Fibroblast of the aortic adventitia (primary cell): ENCODE measurements at places on chromosomes 12 and 14.
A peak's percentile ranks its signal among the peaks of the same experiment; 100 is the strongest.

GRCh38 chr12:11743423-11744409 lies 94.2 kb downstream of the ETV6 start:
- no peak for DNase-seq

DNA sequence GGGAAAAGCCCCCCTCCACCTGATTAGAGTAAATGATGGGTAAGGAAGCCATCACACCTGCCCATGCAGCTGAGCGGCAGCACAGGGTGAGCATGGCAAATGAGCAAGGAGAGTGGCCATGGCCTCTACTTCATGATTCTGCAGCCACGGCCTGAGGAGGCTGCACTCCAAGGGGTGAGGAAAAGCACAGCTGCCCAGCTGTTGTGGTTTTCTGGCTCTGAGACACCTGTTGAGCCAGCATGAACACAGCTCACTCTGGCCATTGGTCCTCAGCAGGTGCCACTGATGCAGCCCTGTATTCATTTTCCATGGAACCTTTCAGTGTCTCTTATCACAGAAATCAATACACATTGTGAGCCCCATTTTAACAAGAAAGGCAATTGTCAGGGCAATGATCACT lies 707.2 kb downstream of the AACS start:
- DNase-seq, result no peak

DNA sequence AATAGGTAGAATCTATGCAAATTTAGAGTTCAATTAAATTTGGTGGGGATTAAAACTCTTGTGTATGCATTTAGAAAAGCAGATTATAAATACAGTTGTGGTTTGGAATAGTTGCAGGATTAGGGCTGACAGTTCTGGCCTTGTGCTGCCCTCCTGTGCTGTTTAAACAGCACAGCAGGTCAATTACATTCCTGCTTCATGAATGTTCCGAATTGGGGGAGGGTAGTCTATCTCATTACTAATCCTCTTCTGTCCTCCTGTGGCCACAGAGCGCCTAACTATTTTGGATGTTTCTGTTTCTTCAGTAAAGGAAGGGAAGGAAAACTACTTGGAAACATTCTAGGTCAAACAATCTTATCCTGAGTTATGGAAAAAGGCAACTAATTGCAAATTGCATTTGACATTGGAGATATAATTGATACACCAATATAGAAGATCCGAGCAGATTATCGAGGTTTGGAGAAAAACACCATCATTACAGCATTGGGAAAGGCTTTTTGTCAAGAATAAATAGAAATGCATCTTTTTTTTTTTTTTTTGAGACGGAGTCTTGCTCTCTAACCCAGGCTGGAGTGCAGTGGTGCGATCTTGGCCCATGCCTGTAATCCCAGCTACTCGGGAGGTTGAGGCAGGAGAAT lies 8.7 kb upstream of the GPR19 start:
- DNase-seq, result peak; percentile 97

DNA sequence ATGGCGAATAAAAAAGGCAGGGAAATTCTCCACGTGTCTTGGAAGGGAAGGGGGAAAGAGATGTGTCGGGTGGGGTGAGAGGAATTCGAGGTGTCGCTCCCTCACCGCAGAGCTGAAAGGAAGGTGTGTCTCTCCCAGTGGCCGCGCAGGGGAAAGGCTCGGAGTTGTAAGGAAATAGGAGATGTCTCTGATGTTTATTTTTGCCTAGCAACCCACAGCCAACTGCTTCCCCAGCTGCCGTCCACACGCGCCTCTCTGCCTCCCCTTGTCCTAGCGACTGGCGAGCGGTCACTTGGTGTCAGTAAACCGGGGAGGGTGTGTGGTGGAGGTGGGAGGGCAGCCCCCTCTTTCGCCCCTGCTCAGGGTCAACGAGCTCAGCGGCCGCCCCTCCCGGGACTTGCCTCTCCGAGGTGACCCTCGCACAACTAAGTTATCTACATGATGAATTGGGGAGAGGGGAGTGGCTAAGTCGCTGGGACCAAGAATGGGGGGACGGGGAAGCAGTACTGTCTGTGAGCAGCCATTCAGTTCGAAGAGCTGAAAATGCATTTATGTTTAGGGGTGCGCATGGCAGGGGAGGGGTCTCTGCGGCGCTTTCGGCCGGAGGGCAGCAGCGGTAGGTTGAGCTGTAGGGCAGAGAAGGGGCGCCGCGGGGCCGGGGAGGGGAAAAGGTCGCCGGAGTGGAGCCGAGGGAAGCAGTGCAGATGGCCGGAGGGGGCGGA lies 585 bp upstream of the DYRK2 start:
- DNase-seq, result peak; percentile 70
